GM23248 (cell line): ENCODE measurements at places on chromosomes 12 and 14. TPM values are rescaled to one million over a fixed set of nuclear protein-coding genes. Genes with fewer than 3 reads are reported as not detected.

DNA sequence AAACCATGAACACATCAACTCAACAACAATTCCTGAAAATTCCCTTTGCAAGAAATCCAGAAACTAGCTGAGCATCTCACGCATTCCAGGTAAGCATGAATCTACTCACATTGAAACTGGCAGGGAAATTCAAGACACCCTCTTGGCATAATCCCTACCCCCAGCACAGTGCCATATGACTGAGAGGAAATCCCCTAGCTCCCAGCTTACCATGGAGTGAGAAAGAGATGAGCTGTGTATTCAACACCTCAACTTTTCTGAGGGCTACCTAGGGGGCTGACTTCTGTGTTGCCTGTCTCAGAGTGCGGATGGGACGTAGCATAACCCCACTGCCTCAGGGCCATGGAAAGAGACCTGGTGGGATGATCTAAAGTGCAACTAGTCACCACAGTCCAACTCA lies 37.7 kb upstream of the GPR132 start:
- peaks cover 67% of the 10 kb centered on the region for H3K27me3 ChIP-seq
- H3K4me3 ChIP-seq, result no peak overlapping the region
- H3K27ac ChIP-seq, result no peak overlapping the region
- H3K4me1 ChIP-seq, result no peaks in the 10 kb centered on the region
- DNase-seq, result no peak

DNA sequence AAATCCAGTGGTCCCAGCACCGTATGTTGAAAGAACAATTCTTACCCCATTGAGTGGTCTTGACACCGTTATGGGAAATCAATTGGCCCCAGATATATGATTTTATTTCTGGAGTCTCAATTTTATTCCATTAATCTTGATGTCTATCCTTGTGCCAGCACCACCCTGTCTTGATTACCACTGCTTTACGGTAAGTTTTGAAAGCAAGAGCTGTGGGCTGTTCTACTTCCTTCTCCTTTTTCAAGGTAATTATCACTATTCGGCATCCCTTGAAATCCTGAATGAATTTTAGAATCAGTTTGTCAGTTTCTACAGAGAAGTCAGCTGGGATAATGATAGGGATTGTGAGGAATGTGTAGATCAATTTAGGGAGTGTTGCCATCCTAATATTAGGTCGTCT lies 160.8 kb upstream of the SFSWAP start:
- no peaks in the 10 kb centered on the region for H3K4me1 ChIP-seq
- no peaks in the 10 kb centered on the region for H3K27me3 ChIP-seq
- no peak for DNase-seq
- no peak overlapping the region for H3K27ac ChIP-seq
- no peaks in the 10 kb centered on the region for H3K36me3 ChIP-seq
- no peak overlapping the region for H3K4me3 ChIP-seq

DNA sequence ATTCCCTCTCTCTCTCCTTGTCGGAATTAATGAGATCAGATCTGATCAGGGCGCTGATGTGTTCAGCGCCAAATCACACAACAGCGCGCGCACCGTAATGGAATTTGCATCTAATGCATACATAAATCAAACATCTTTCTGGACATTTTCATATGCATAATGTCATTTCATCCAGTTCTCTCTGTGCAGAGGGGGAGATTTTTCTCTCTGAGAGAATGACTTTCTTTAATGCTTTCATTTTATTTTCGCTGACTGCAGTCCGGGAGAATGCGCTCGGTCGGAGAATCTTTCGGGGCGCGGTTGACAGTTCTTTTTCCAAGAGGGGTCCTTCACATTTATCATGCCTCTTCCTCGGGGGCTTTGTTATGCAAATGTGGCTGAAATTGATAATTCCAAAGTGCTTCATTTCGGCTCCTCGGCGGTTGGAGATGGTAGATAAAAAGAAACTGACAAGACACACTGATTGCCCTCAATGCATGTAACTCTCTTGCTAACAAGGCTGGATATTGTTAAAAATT lies 615.9 kb downstream of the VRK1 start:
- no peaks in the 10 kb centered on the region for H3K36me3 ChIP-seq
- no peak for DNase-seq
- H3K27ac ChIP-seq, result no peak overlapping the region
- H3K4me1 ChIP-seq, result no peaks in the 10 kb centered on the region
- no peaks in the 10 kb centered on the region for H3K27me3 ChIP-seq
- H3K4me3 ChIP-seq, result no peak overlapping the region

Gene CYP27B1
- total RNA-seq, result 0.86 and 1.0 TPM in 2 replicates

Gene KRT71
- total RNA-seq, result not detected in 2 replicates

Gene SMIM41
- not detected in 2 replicates for total RNA-seq
